ENCODE measurements at places on chromosomes 4 and X.

GRCh38 chrX:6941041-6941440 lies 206.5 kb upstream of the STS start:
- no peak for DNase-seq

DNA sequence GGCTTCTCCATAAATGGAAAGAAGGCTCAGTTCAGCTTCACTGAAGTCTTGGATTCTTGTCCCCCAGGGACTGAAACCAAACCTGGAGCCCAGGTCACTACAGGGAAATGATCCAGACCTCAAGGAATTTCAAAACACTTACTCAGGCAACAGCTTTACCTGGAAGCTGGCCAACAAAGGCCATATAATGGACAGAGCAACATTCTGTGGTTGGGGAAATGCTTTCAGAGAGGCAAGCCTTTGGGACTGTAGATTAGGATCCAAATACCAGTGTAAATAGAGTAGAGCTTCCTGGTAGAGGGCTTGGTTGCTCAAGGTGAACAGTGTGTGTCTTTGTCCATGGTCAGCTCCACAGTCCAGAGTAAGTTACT lies 57.0 kb upstream of the PROM1 start:
- no peak for DNase-seq

GRCh38 chr4:79022529-79022928 lies 83.3 kb upstream of the PAQR3 start:
- DNase-seq, result no peak

- no peak for DNase-seq
Observed at GRCh38 chrX:4682636-4683035, 969.2 kb upstream of the PRKX start.

DNA sequence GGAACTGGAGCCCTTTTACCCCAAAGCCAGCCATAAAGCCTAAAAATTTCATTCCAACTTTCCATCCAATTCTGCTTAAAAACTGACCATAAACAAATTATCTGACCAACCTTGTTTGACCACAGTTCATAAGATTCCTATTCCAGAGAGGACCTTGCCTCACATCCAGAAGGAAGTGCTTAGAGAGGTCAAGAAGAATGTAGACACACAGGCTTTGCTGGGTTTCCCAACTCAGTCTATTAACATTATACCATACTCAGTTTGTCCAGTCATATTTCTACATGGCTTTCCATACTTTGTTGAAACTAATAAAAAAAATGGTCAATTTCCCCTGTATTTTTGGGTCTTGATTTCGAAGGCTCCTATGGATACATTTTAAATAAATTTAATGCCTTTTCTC lies 1522.5 kb downstream of the ARAP2 start:
- no peak for DNase-seq

- DNase-seq, result no peak
Observed at GRCh38 chr4:33649471-33649870, 2594.8 kb downstream of the ARAP2 start.

DNA sequence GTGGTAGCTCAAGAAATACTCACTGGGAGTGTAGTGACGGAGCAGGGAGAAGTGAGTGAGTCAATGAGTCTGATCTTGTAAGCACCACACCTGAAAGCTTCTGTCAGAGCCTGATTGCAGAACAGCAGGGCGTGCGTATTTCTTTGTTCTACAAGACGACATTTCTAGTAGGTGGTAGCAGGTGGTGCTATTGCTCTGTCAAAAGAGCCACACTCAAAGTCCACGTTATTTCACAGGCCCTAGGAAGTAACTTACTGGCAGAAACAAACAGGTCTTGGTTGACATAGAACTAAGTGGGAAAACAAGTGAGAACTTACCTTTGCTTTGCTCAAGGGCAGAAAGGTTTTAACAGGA lies 46.4 kb upstream of the SPRY1 start:
- DNase-seq, result no peak

- peak; percentile 29 for DNase-seq
Observed at GRCh38 chr4:101345596-101346350, 1.6 kb downstream of the PPP3CA start.

DNA sequence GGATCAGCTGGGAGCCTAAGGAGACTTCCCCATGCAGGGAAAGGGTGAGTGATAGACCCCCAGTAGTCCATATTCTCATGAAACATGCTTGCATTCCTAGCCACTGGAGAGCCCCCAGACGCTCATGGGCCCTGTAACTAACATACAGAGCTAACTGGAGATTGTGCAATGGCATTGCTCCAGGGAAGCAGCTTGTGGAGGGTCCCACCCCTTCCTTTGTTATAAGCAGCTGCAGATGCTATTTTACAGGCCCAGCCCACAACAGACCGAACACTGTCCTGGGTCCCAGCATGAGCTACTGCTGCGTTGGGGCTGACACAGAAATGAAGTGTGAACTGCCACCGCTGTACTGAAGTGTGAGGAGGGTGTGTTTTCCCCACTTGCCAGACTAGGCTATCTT lies 1465.7 kb upstream of the DIAPH2 start:
- no peak for DNase-seq

GRCh38 chrX:136039968-136040367 lies 54.7 kb downstream of the SLC9A6 start:
- no peak for DNase-seq

Measured in stimulated activated CD4-positive, alpha-beta T cell treated with anti-CD3 and anti-CD28 coated beads, Interleukin-15, amount 100 ng/mL, for 48 hours (primary cell).